ENCODE measurements at places on chromosomes 13 and 19.
A peak's percentile ranks its signal among the peaks of the same experiment; 100 is the strongest.

DNA sequence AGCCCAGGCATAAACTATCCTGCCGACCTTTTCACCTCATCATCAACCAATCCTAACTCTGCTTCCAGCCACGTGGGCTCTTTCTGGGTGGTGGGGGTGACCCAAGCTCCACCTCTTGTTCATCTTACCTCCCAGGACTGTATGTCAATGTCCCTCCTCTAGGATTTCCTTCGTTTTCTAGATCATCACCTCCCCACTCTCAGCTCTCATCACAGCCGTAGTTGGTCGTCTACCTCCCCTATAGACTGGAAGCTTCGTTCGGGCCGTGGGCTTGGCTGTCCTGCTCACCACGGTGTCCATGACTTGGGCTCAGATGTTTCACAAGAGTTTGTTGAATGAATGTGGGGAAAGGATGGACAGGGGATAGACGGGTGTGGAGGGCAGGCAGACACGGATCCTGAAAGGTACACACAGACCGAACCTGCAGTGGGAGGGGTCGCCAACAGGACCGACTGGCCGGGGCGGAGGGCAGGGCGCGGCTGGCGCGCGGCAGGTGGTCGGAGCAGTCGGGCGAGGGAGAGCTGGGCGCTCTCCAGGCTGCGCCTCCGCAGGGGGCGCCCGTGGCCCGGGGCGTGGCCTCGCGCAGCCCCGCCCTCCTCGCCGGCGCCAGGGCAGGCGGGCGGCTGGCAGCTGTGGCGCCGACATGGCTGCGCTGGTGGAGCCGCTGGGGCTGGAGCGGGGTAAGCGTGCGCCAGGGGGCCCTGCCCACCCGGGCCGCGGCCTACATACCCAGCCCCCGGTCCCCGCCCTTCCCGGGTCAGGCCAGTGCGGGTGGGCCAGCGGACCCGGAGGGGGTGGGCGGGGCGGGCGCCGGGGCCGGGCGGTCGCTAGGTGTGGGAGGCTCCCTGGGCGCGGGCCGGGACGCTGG is at the start of gene LIN7B:
LIN7B (plus strand) TSS at position 609 of the 868 bp plus-strand sequence; CDS start at position 644, 35 bp downstream.
- peak; percentile 92 for DNase-seq

GRCh38 chr13:25910991-25911419 is 140.8 kb downstream of the SHISA2 start:
- no peak for DNase-seq

GRCh38 chr13:40969169-40969901 is 49.8 kb downstream of the ELF1 start:
- DNase-seq, result peak; percentile 37

DNA sequence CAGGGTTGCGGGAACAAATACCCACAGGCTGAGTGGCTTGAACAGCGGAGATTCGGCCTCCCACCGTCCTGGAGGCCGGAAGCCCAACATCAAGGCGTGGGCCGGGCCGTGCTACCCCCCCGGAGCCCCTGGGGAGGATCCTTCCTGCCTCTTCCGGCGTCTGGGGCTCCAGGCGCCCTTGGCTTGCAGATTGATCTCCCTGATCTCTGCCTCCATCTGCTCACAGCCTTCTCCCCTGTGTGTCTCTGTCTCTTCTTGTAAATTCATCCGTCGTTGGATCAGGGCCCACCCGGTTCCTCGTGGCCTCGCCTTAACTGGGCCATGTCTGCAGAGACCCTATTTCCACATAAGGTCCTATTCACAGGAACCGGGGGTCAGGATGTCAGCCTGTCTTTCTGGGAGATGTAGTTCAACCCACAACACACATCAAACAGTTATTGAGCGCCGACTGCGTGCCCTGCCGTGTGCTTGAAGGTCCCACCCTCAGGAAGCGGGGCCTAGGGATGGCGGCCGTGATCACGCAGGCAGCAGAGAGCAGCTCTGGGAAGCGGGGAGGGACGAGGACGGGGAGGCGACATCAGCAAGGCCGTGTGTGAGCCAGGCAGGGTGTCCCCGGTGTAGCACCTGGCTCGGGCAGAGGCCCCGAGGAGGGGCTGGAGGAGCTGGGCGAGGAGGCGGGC is 21.3 kb downstream of the HCN2 start:
- peak; percentile 59 for DNase-seq

GRCh38 chr13:73955977-73956500 is 178.2 kb downstream of the KLF12 start:
- no peak for DNase-seq

GRCh38 chr19:3783660-3784584 is 2.3 kb downstream of the MATK start:
- peak; percentile 51 for DNase-seq

Data from suppressor macrophage (primary cell).